ENCODE measurements at places on chromosomes 13 and 19. TPM values are rescaled to one million over a fixed set of nuclear protein-coding genes. Genes with fewer than 3 reads are reported as not detected.

- no peak for DNase-seq
Observed at GRCh38 chr13:33014291-33014690, 1.9 kb upstream of the KL start.

DNA sequence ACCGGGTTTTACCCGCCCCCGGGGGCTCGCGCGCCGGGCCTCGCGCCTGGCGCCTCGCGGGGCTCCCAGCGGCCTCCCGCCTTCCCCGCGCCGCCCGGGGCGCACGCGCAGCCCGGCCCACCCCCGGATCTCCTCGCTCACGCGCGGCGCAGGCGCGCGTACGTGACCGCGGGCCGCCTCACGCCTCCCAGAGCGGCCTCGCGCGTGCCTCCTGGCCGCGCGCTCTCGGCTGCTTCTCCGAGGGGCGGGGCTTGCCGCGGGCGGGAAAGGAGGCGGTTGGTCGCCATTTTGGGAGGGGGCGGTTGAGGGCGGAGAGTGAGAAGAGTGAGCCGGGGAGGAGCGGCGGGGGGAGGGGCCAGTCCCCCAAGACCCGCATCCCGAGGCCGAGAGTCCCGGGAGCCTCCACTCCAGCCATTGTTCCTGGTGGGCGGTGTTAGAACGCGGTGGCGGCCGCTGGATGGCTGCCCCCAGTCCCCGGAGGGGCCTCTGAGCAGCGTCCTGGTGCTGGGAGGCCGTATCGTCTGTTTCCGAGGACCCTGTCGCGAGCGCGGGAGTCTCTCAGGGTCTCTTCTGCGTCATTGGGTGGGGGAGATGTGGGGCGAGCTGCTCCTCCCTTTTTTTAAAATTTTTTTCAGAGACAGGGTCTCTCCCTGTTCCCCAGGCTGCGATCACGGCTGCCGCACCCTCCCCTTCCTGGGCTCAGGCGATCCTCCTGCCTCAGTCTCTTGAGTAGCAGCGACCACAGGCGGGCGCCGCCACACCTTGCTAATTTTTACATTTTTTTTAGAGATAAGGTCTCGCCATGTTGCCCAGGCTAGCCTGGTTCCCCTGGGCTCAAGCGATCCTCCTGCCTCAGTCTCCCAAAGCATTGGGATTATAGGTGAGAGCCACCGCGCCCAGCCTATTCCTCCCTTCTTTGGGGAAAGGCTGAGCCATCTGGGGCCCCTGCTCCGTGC, at the start of gene ZNF541:
ZNF541 (minus strand) TSS at position 78 of the 956 bp plus-strand sequence. CDS start 17,292 bp downstream, outside the sequence.
- DNase-seq: peak; percentile 81

DNA sequence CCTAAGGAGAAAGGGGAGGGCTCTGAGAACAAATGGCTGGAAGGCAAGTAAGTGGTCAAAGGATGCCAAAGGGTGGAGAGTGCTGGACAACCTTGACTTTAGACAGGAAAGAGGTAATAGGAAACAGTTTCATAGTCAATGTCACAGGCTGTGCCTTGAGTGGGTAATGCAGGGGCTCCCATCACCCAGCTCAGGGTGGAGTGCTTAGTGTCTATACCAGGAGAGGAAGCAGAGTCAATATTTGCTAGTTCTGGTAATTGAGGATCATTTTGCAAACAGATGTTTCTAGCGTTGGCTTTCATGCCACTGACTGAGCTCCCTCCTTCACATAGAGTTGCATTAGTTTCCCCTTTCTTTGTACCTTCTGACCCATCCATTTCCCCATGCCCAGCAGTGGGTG, 64.6 kb upstream of the KL start:
- no peak for DNase-seq

DNA sequence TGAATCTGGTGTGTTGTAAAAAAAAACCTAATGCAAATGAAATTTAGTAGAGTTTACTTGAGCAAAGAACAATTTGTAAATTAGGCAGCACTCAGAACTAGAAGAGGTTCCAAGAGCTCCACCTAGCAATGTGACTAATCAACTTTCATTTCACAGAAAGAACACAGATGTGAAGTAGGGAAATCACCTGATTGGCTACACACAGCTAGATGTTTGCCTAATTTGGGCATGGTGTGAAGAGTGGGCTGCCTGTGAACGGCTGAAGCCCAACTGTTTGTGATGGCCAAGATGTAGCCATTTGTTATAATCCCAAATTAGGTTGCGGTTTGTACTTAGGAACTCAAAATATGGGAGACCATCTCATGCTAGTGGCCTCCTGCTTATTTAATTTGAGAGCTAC, 724.4 kb upstream of the SLITRK5 start:
- DNase-seq: no peak

The UQCRFS1 gene
- total RNA-seq: 43.4 TPM

DNA sequence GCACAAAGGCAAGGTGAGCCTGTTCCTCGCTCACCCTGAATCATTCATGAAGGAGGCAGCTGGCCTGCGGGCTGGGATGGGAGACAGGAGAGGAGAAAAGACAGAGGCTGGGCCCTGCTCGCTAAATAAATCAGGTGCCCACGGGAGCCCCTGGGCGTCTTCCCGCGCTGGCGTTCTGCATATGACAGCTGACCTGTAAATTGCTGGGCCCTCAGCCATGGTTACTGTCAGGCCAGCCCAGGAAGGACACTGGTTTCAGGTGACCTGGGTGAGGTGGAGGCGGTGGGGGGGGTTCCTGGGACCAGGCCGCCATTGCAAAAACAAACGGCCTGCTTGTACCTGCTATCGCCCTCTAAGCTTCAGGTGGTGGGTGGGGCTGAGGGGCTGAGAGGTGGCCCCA, 3.4 kb upstream of the PTBP1 start:
- DNase-seq: no peak

GRCh38 chr13:45827318-45827717, 24.2 kb downstream of the SIAH3 start:
- DNase-seq: no peak

DNA sequence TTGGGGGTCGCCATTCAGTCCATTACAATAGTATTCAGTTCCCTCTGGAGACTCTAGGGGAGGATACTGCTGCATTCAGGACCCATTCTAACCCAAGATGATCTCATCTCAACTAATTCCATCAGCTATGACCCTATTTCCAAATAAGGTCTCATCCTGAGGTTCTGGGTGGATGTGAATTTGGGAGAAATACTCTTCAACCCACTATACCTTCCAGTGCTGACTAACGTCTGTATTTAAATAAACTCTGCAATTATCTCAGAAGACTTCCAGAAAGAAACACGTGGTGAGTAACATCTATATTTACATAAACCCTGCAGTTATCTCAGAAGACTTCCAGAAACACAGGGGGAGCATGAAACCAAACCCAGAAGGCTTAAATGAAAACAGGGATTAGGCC, 1300.7 kb downstream of the PCDH9 start:
- no peak for DNase-seq

DNA sequence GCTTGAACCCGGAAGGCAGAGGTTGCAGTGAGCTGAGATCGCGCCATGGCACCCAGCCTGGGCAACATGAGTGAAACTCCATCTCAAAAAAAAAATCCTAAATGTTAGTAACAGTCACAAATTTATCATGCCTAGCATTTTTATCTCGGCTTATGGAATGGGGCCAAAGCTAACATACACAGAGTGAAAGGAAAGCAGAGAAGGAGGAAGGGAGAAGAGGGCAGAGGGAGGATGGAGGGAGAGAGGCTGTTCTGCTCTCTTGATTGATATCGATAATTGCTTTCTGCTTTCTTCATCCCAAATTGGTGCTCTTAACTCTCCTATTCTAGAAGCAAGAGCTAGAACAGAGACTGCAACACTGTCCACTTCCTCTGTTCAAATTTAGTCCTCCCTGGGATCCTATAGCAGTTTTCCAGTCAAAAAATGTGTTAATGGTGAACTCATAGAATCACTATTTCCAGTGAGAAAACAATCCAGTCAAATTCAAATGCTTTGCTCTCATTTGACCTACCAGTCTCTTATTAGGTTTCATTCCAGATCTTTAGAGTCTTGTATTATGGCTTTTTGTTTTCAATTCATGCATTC, 15.8 kb upstream of the TUBGCP3 start:
- DNase-seq: no peak

GRCh38 chr19:7856109-7856591, 18.0 kb downstream of the PRR36 start:
- DNase-seq: no peak

- no peak for DNase-seq
Observed at GRCh38 chr13:42445354-42445753, 128.6 kb upstream of the TNFSF11 start.

The PPM1N gene
- 6.3 TPM for total RNA-seq
